ENCODE measurements at places on chromosomes 4 and X.
A peak's percentile ranks its signal among the peaks of the same experiment; 100 is the strongest.

DNA sequence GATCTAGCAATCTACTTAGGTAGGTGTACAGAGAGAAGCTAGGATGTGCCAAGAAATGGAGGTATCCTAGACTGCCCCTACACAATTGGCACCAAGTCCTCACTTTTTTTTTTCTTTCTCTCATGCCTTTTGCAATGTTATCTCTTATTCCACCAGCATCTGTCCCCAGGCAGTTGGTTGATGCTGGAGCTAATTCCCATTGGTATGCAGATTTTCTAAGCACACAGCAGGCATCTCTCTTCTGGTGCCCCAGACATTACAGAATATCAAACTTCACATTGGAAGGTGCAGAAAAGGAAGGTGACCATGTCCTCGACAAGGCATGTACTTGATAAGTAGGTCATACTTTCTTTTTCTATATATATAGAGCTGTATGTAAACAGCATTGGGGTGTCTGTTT is 21.6 kb downstream of the LUZP4 start:
- DNase-seq = no peak

DNA sequence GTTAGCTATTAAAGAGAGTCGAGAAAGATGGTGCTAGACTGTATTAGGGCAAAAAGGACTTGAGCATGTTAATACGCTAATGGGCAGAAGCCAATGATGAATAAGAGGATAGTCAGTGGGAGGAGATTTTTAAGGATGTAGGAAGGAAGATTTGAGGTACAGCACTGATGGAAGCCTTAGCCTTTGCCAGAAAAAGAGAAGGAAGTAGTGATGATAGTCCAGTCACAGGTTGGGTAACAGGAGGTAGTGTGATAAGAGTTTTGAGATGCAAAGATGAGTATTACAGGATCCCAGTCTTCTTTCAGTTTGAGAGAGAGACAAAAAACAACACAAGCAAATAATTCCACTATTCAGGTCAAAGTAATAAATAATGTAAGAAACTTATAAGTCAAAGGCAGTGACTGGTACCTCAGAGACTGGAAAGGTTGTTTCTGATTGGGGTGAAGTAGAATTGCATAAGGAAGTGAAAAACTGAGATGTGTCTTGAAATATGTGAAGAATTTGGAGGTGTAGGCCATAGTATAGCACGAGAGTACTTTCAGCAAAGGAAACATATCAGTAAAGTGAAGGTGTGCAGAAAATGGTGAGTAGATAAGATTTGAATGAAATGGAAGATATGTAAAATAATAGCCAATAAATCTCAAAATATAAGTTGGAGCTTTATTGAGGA is 22.1 kb upstream of the NDNF start:
- no peak for DNase-seq

- no peak for DNase-seq
Observed at GRCh38 chr4:94032754-94033153, 174.9 kb upstream of the SMARCAD1 start.

- no peak for DNase-seq
Observed at GRCh38 chrX:66053414-66053813, 13.5 kb upstream of the VSIG4 start.

DNA sequence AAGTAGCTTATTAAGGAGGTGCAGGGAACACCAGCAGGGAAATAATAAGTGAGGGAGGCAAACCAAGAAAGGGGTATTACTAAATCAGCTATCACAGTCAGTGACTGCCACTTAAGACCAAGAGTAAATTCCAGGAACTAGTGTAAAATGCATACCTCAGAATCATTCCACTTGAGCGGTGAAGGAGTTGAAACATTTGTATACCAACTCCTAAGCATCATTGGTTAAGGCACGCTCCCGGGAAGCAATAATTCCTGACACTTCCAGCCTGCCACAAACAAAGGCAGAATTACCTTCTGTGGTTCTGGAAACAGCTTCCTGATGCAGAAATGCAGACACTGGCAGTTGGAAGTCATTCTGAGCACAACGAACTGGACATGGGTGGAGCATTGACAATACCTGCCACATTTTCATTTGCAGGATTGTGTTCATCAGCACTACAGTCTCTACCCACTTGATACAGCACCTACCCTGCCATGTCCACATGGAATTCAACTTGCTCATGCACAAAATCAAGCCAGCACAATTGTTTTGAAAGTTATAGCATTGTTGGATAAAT is 82.1 kb downstream of the PPP1R2C start:
- DNase-seq = no peak

DNA sequence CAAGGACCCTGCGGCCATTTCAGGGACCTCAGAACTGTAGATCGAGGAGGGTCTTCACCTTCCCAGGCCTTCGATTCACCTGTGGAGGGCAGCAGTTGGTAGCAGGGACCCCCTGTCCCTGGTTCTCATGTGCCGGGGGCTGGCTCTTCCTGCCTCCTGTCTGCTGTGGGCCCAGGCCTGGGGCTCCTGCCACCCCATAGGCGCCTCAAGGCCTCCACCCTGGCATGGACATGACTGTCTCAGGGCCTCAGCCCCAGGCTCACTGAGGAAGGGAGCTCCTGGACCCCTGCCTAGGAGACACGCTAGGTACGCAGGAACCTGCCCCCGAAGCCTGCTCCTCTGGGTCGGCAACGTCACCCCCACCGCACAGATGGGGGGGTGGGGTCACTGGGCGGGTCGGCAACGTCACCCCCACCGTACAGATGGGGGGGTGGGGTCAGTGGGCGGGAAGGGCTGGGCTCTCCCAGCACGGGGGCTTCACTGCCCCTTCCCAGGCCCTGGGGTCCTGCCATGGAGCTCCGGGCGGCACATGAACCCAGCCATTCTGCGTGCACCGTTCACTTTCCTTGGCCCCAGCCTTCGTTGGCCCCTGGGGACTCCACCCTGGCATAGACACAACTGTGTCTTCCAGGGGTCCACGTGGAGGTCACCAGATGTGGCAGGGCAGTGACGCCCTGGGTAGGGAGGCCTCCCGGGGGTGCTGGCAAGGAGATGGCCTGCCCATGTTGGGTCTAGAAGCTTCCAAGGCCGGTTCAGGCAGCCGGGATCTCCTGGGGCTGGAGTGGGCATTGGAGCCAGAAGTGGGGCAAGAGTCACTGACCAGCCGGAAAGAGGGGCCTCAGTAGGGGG is 3.5 kb upstream of the HGFAC start:
- DNase-seq = no peak

- peak; percentile 71 for DNase-seq
Observed at GRCh38 chrX:77003956-77004355, 443.2 kb upstream of the FGF16 start.

DNA sequence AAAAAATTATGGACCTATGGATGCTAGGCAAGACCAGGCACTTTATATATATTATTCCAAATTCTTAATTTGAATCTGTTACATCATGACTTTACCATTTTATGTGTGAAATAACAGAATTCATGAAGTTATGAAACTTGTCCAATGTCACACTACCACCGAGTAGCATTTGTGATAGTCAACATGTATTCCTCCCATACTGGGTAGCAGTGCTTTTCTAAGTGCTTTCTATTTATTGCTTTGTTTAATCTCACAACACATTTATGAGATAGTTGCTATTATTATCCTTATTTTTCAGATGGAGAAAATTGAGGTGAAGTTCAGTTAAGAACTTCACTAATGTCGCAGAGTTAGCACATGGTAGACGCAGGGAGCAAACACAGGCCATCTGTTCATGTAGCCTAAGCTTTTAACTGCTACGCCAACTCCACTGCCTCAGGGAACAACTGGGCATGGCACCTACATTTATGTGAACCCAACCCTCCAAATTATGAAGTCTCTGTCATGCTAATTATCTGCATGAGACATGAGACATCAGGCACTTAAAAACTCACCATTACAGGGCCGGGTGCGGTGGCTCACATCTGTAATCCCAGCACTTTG is 20.8 kb downstream of the GUCY1A1 start:
- DNase-seq = no peak

GRCh38 chrX:7110821-7111276 is 36.7 kb upstream of the STS start:
- DNase-seq = no peak

- DNase-seq = no peak
Observed at GRCh38 chrX:23729214-23729613, 13.9 kb downstream of the ACOT9 start.

DNA sequence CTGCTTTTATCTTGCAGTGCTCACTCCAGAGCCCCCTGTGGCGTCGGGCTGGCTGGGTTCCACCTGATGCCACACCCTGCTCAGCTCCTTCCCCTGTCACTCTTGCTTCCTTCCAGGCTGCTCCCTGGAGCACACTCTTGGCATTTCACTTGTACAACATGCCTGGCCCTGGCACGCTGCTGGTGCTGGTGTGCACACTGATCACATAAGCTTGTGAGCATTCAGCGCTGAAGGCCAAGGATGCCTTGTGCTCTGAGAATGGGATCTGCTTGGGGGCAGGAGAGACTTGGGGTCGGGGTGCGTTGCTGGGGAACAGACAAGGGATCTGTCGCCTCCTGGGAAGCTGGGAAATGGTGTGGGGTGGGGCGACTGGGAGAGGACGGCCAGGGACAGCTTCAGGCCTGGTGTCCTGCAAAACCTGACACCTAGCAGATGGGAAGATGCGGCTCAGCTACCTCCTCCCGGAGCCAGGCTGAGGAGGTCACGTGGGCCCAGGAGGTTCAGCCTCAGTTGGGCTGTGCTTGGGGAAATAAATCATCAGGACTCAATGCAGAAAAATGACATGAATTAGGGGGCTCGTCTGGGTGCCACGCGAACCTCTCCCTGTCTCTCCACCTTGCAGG is 108.5 kb downstream of the PHKA2 start:
- no peak for DNase-seq

- peak; percentile 48 for DNase-seq
Observed at GRCh38 chrX:77446029-77446585, 1.1 kb upstream of the FGF16 start.

GRCh38 chr4:59341506-59341905 is 1858.6 kb upstream of the ADGRL3 start:
- no peak for DNase-seq

DNA sequence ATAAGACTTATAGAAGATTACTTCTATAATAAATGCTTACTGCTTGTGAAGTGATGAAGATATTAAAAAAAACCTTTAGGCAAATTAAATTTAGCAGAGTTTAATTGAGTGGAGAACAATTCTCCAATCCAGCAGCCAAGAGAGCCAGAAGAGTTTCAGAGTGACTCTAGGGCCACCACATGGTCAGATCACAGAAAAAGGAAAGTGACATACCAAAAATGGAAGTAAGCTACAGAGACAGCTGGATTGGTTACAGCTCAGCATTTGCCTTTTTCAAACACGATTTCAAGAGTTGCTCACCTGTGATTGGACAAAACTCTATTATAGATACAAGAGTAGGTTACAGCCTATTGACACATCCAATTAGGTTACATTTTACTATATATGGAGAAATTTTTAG is 79.0 kb upstream of the TRAM1L1 start:
- DNase-seq = no peak

DNA sequence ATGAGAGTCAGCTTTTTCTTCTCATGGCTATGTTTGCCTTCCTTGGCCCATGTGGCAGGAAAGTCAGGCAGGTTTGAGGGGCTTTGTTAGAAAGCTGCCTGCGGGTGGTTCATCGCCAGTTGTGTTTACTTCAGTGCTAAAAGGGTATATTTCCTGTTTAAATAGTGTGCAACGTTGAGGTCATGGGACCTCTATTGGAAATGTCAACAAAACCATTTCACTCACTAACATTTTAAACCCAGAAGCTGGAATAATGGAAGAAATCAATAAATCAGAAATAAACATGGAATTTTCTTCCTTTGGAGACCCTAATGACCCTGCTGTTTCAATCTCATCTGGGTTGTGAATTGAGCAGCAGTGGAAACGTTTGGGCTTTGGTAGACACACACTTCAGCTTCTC is 185.8 kb downstream of the ANKRD50 start:
- DNase-seq = no peak

DNA sequence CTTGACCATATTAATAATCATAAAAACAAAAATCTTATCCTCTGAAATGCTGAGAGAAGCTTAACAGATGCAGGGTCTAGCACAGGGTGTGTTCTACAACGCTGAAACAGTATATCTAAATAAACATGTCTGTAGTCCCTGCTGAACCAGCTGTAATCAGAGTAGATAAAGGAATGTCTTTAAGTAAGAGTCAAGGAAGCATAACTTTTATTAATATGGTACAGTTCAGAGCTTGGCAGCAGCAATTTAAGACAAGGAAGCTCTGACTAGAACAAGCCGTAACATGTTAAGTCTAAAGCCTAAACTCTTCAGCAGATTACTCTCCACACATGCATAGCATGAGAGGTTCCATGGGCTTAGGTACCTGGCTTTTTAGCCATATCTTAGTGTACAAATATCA is 36.1 kb downstream of the NFKB1 start:
- DNase-seq = no peak

GRCh38 chr4:109294006-109294405 is 8.5 kb downstream of the COL25A1 start:
- peak; percentile 40 for DNase-seq

DNA sequence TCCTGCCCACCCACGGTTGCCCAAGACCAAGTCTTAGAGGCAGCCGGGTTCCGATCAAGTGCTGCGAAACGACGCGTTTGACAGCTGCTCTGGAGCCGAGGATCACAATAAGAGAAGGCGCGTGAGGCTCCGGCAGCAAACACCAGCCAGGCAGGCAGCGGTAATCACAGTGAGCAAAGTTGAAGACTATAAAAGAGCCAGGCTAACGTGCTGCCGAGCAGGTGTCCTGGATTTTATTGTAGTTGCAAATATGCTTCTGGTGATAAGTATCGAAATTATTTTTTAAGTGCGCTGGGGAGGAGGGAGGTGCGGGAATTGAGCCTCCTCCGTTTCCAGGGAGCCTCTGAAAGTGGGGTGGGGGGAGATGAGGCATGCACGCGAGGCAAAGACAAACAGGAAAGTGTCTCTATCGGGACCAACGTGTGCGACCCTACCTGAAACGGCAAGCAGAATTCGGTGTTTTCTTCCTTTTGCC is 590 bp downstream of the GABRA2 start:
- no peak for DNase-seq

- no peak for DNase-seq
Observed at GRCh38 chr4:101177154-101177553, 170.2 kb downstream of the PPP3CA start.

GRCh38 chrX:150517303-150517910 is 51.0 kb upstream of the MTM1 start:
- no peak for DNase-seq

- DNase-seq = no peak
Observed at GRCh38 chr4:581181-581580, 5.1 kb upstream of the TMEM271 start.

All from activated CD4-positive, alpha-beta memory T cell treated with anti-CD3 and anti-CD28 coated beads for 36 hours (primary cell).